Activated CD4-positive, alpha-beta T cell treated with anti-CD3 and anti-CD28 coated beads for 24 hours (primary cell): ENCODE measurements at places on chromosomes 4 and X.

- no peak for DNase-seq
Measured at GRCh38 chr4:165583341-165583740, 204.5 kb downstream of the CPE start.

- DNase-seq: no peak
Measured at GRCh38 chr4:120915336-120915735, 7.2 kb downstream of the PRDM5 start.

GRCh38 chr4:112402098-112402497 lies 104.9 kb downstream of the ALPK1 start:
- no peak for DNase-seq

DNA sequence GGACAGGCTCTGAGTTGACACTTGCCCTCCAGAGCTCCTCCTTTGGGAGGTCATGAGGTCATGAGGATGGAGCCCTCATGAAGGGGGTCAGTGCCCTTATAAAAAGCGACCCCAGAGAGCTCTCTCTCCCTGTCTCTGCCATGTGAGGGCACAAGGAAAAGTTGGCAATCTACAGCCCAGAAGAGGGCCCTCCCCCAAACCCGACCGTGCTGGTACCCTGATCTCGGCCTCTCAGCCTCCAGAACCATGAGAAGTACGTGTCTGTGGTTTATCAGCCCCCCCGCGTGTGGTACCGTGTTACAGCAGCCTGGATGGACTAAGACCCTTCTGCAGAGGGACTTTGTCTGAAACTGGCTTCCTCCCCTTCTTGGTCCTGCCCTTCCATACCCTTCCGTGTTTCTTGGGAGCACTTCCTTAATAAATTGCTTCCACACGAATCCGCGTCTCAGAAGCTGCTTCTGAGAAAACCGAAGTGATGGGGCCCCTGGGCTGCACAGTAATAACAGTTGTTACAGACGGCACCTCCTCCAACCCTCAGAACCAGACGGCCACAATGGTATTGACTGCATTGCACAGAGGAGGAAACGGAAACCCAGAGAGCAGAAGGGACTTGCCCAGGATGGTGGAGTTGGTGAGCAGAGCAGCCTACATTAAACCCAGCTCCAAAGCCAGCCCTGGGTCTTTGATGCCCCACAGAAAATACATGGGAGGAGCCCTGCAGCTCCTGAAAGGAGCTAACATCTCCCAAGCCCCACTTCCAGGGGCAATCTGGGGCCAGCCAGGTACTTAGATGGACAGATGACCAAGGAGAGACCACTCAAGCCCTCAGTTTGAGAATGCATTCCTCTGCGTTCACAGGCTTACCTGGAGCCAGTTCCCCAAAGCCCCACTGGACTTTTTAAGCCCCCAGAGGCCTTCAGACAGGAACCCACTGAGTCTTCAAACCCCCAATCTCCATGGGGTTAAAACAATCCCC lies 242.7 kb downstream of the BCOR start:
- DNase-seq: peak; percentile 39

- DNase-seq: no peak
Measured at GRCh38 chrX:121064579-121064978, 17.2 kb downstream of the GLUD2 start.

DNA sequence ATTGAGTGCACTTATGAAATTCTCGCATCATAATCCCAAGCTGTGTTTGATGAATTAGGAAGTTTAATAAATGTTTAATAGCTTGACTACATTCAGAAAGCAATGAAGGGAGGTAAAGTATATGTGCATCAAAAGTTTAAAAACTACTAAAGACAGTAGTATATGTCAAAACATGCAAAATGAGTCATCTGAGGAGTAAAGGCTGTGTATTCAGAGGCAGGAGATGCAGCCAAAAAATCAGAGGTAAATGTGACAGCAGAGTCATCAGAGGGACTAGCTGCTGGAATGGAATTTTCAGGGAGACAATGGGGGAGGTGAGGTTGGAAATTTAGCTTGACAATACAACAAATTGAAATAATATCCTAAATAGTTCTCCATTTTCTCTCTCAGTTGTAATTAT lies 127.0 kb upstream of the FUNDC1 start:
- DNase-seq: no peak

DNA sequence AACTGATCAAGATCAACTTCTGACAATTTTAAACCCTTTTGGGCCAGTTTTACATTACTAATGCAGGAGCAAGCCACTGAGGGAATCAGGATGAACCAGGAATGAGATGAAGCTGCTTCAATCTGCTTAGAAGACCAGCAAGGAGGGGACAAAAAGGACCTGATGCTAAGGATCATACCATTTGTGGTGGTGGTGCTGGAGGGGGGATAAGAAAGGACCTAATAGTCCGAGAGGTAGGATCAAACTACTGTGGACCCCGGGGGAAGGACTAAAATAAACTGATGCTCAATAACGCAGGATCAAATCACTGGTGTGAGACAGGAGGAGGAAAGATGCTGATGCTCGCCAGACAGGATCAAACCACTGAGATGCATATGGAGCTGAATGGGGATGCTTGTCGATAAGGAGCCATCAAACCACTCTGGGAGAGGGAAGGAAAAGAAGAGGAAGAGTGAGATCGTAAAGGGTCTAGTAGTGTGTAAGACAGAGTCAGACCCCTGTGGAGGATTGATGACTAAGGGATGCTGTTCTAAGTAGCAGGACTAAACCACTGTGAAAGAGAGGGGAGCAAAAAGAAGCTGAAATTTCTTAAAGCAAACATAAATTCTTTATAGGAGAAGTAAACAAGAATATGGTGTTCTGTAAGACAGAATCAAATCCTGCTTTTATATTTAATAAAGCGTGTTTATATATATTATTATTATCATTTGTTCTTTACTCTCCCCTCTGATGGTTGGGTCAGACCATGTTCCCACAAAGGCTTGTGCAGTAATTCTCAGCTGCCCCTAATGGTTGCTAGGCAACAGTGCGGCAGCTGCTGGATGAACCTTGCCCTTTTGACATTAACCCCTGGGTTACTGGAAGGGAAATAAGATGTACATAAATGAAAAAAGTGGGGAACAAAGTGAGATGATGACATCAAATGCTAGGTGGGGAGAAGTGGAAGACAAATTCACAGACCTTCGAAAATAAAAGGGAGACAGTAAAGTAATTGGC lies 432.5 kb upstream of the FGF16 start:
- no peak for DNase-seq

GRCh38 chr4:68288393-68288740 lies 42.9 kb upstream of the TMPRSS11B start:
- no peak for DNase-seq

DNA sequence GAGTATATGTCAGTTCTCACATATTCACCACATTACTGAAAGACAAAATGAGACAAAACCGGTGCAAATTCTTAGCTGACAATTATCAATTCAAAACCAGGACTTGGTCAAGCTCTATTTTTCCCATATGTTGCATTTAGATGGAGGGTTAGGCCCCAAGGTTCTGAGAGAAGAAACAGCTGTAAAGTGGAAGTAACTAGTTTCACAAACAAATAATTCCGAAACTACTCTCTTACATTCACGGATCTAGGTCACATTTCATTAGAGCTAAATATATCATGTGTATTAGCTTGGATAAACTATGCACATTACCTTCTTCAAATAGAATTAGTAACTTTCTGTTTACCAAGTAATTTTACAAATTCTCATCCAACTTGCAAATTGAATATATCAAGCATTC lies 3.7 kb upstream of the GABRA2 start:
- no peak for DNase-seq

DNA sequence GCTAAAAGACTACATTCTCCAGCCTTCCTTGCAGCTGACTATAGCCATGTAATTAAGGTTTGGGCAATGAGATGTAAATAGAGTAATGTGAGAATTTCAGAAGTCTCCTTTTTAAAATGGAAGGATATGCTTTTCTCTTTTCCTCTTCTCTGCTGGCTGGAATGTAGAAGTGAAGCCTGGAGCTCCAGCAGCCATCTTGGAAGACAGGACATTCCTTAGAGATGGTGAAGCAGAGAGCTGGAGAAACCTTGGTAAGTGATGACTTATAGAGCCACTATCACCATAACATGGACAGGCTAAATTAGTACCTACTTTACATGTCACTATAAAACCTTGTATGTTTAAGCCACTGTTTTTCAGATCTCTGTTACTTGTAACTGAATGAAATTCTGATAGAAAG lies 48.0 kb downstream of the RASL11B start:
- DNase-seq: no peak

DNA sequence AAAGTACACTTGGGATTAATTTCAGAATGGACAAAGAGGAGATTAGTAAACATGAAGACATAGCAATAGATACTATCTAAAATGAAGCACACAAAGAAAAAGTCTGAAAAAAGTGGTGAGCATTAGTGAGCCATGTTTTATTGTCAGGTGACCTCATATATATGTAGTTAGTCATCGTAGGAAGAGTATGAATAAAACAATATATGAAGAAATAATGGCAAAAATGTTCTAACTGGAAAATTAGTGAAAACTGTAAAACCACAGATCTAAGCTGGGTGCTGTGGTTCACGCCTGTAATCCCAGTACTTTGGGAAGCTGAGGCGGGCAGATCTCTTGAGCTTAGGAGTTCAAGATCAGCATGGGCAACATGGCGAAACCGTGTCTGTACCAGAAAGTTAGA lies 67.9 kb downstream of the RBPJ start:
- no peak for DNase-seq

GRCh38 chr4:131613086-131613823 lies 1535.8 kb upstream of the PCDH10 start:
- no peak for DNase-seq

DNA sequence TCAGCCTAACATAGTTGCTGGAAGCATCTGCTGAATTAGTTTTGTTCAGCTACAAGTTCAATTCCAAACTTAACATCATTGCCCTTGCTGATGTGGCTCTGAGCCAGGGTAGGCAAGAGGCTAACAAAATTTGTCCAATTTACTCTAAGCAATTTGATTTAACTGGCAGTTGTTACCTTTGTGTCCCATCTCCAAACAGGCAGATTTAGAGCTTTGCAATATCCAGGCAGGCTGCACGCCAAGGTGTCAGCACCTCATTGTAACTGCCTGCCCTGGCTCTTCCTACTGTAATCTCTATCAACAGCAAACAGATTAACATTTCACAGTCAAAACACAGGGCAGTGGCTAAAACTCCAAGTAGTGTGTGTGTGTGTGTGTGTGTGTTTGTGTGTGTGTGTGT lies 2070.6 kb downstream of the PCDH7 start:
- DNase-seq: no peak

- no peak for DNase-seq
Measured at GRCh38 chr4:159195361-159195769, 92.5 kb downstream of the RAPGEF2 start.

GRCh38 chr4:182716192-182716591 lies 201.0 kb downstream of the DCTD start:
- no peak for DNase-seq

DNA sequence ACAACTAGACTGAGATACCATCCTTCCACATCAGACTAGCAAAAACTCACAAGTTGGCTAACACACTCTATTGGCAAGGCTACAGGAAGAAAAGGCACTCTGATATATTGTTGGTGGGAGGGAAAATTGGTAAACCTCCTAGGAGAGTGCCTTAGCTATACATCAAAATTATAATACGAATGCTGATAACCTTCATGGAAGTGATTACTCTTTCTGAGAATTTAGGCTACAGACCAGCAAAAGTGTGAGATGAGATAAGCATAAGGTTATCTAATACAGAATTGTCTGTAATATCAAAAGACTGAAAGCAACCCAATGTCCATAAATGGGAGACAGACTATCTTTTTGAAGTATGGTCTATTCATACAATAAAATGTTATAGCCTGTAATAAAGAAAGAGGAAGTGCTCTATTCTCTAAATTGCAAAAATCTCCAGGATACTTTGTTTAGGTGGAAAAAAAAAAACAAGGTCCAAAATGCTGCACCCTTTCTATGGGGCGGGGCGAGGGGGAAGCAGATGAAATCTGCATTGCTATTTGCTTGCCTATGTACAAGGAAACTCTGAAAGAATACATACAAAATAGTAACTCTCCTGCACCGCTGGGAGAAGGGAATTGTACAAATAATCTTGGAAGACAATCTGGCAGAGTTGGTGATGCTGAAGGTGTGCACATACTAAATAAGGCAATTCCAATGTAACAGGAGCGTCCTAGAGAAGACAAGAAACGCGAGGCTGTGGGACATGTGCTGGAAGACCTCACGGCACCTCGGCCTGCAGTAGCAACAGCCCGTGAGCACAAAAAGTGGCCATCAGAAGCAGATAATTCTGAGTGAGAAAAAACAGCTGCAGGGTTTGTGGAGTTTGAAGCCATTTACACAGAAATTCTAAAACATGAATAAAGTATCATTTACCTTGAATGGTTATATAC lies 109.7 kb downstream of the AFAP1 start:
- DNase-seq: no peak

DNA sequence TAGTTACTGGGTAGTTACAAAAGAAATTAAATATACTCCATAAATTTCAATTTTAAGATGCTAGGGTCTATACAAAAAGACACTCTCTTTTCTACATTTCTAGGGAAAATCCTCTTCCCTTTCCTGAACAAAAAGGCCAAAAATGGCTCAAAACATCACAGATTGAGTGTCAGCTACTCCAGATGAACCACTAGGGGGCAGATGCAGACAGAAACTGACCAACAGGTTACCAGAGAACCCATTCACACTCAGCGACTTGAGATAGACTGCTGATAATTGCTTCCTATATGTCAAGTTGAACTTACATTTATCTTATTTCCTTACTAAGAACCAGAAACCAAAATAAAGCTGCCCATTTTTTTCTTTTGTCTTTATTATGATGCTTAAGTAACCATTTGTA lies 83.4 kb upstream of the MID1IP1 start:
- DNase-seq: no peak

- no peak for DNase-seq
Measured at GRCh38 chr4:36280555-36280954, 861 bp upstream of the DTHD1 start.

GRCh38 chr4:1989533-1990347 lies 19.0 kb downstream of the NELFA start:
- no peak for DNase-seq

DNA sequence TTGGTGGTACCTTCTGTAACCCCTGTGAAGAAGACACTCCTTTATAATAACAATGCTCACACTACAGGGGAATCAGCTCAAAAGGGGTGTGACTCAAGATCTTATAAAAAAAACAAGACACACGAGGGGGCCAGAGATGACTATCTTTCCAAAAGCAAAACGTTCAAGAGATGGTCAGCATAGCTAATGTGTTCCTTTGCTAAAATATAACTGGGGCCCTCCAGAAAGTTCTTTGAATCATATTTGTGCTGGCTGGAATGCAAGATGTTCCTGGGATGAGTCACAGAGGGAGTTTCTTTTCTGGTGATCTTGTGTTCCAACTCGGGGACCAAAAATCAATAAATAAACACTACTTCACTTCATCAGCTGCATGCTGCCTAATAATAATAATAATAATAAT lies 46.5 kb downstream of the RAI2 start:
- no peak for DNase-seq
